ENCODE measurements at places on chromosomes 1 and 21.
A peak's percentile ranks its signal among the peaks of the same experiment; 100 is the strongest.

- no peak for DNase-seq
Measured at GRCh38 chr1:4152266-4152665, 252.2 kb upstream of the C1orf174 start.

- DNase-seq: no peak
Measured at GRCh38 chr1:91846007-91846638, 39.8 kb downstream of the TGFBR3 start.

DNA sequence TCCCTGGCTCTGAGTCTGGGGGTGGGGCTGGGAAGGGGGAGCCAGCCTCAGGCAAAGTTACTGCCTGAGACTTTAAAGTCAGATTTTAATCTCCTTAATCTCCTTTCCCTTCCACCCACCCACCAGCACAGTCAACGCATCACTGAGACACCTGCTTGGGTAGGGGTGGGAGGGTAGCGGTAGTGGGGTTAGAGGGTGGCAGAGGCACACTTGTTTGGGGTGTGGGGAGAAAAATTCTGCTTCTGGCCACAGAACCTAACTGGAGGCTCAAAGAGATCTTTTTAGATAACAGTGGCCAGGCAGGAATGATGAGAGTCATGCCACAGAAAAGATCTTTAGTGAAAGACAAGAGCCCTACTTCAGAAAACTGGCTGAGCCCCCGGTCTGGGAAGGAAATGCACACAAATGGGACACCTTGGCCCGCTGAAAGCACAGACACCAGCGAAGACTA, 44.1 kb downstream of the CD247 start:
- DNase-seq: no peak

GRCh38 chr1:205662135-205662738, 18.1 kb downstream of the SLC45A3 start:
- no peak for DNase-seq

GRCh38 chr1:115310581-115311473, 27.2 kb downstream of the NGF start:
- no peak for DNase-seq

GRCh38 chr1:78840453-78841271, 165.9 kb downstream of the ADGRL4 start:
- no peak for DNase-seq

- DNase-seq: no peak
Measured at GRCh38 chr1:59672851-59673572, 141.7 kb upstream of the HOOK1 start.

GRCh38 chr1:174222166-174222949, 63.0 kb downstream of the RABGAP1L start:
- DNase-seq: no peak

DNA sequence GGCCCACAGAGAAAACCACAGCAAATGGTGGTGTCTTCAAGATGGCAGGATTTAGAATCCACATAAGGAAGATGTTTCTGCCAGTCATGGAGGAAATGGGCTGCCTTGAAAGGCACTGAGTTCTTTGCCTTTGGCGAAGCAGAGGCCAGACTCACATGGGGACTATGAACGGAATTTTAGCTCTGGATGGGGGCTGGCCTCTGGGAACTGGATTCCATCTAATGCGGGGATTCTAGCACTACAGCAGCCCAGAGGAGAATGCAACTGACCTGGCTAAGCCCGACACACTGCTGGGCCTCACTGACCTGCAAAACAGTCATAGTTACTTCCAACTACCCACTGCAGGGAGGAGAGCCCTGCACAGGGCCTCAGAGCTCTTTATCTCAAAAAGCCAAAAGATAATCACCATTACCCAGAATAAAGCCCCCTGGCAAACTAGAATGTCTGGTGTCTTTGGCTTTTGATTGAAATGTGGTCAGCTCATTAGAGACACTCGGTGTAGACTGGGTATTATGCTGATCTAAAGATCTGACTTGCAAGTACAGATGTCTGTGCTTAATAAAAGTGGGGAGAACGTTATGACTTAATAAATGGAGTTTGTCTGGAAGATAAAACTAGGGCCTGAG, 11.6 kb downstream of the HCRTR1 start:
- DNase-seq: no peak

DNA sequence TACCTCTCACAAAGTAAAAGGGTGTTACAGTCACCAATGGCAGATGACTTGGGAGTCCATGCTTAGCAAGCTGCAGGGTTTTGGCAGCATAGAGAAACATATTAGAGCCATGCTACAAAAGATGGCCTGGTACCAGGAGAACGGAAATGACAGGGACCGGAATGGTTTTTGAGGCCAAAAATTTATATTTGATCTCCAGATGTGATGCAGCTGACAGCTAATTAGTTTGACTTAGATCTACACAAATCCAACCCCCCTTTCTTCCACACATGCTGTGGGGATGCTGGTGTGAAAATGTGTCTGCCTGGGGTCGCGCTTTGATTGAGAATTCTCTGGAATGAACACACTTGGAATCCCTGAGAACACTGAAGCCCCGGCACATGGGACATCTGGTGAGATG, 26.5 kb downstream of the SYF2 start:
- no peak for DNase-seq

- DNase-seq: no peak
Measured at GRCh38 chr1:114339379-114339778, 171.6 kb downstream of the TRIM33 start.

DNA sequence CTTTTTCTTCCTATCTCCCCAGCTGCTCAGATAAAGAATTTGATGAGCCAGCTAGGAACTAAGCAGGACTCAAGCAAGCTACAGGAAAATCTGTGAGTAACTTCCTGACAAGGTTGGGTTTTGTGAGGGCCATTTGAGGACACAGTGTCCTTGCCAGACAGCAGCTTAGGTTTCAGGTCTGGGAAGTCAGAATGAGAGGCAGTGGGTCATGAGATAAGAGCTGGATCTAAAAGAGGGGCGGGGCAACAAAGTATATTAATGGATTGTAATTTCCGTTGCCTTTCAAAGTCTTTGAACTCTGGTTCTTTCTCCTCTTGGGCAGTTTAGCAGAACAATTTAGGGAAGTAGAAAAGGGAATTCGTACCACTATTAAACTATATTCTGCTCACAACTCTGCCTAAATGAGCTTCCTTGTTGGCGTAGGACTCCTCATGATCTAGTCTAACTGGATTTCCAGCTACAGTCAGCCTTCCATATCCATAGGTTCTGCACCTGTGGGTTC, 16.6 kb downstream of the STX12 start:
- DNase-seq: no peak

DNA sequence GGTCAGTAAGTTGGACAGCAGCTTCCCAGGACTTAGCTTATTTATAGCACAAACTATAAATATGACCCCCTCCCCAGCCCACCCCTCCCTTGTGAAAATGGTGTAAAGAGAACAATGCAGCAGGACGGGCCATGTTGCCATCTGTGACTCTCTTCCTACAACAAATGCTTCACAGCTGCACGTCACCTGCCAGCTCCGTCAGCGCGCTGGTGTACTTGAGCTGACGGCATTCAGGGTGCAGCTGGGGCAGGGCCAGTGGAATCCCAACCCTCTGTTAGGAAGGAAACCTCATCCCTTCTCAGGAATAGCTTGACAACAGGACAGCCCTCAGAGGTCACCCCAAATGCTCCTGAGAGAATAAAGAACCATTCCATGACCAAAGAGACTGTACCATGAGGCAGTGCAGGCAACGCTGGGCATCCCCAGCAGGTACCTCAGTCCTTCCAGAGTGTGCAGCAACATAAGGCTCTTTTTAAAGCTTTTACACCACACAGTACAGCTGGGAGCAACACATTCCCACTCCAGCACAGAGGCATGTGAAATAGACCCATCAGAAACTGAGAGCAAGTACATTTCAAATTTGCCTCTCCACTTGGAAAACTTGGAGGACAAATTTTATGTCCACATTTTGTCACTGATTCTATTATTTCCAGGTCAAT, 85.0 kb downstream of the ATP1A1 start:
- DNase-seq: no peak

DNA sequence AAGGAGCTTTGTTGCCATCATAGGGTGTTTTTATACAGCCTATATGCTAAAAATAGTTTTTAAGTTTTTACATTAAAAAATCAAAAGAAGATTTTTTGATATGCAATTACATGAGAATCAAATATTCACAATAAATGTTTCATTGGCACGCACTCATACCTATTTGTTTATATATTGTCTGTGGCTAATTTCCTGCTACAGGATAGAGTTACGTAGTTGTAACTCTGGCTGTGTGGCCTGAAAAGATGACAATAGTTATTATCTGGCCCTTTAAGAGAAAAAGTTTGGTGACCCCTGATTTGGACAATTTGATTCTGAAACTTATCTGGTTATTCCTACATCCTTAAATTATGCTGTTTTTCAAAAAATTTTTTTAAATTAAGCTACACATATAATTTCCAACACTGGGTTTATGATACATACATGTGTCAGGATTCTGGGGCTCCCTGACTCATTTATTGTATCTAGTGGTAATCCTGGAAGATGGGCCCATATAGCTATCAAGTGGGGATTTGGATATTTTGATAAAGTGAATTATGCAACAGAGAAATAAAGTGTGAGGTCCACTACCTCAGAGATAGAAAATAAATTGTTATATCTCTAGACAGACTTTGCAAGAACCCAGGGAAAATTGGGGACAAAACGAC, 370.2 kb upstream of the LYPLAL1 start:
- DNase-seq: no peak

DNA sequence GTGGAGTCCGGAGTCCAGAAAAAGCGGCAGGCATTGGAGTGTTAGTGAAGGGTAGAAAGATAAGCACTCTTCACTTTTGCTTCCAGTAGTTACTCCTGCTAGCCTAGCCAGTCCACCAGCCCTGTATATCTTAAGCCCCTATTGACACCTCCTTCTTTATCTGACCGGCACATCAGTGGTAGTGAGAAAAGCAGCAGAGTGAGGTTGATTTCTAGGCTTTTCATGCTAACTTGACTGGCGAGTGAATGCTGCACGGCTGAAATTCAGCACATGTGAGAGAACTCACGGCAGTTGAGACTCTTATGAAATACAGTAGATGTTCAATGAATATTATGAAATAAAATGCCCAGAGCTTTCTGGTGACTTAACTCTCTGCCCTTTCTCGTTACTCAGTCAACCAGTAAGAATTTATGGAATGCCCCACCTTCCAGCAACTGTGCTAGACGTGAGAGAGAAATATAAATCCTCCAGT, 128.2 kb downstream of the CACHD1 start:
- no peak for DNase-seq

- DNase-seq: no peak
Measured at GRCh38 chr1:75745276-75745675, 20.8 kb downstream of the ACADM start.

GRCh38 chr21:34522284-34522683, 10.3 kb upstream of the KCNE1 start:
- DNase-seq: no peak

GRCh38 chr1:15411593-15412137, 2.0 kb downstream of the EFHD2 start:
- DNase-seq: peak; percentile 54

- no peak for DNase-seq
Measured at GRCh38 chr1:107251839-107252238, 111.0 kb downstream of the NTNG1 start.

DNA sequence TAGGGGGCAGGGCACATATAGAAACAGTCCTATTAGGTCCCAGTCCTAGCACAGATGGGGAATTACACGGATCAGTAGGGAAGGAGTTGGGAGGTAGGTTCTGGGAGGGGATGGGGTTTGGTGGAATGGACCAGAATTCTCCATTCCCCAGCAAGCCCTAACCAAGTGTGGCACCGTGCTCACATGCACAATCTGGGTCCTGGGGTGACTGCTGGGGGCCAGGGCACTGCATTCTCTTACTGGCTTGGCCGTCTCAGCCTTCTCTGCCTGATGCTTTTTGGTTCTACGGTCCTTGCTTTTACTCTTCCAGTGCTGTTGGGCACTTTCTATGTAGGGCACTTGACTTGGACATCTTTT, 53.9 kb downstream of the NENF start:
- no peak for DNase-seq

- no peak for DNase-seq
Measured at GRCh38 chr1:150093805-150094204, 26.2 kb downstream of the VPS45 start.

DNA sequence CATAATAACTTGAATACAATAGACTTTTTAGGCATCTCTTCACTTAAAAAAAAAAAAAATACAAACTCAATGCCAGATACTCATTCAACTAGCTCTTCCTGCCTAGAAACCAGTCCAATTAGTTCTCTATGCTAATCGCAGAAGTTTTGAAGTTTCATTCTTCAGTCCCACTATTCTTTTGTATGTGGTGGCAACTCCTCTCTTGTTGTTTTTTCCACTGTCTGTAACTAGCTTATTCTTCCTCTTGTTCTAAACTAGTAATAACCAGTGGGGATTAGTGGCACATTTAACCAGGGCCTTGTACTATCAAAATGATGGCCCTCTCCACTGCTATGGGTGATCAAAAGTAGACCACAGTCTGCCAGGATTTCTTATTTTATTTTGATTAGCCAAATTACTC, 52.5 kb downstream of the SELENOF start:
- no peak for DNase-seq

- DNase-seq: no peak
Measured at GRCh38 chr1:94105957-94106529, 14.9 kb downstream of the ABCA4 start.

DNA sequence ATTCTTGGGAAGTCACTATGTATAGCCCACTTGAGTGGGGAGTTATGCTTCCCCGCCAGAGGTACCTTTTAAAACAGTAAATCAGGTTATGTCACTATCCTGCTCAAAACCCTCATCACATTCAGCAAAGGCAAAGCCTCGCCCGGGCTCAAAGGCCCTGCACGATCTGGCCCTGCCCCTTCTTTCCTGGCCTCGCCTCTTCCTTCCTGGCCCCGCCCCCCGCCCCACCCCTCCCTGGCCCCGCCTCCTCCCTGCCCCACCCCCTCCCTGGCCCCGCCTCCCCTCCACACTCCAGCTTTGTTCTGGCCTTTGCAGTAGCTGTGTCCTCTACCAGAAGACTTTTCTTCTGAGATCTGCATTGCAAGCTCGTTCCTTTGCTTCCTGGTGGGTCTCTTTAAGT, 6.6 kb downstream of the LDLRAD2 start:
- DNase-seq: no peak

DNA sequence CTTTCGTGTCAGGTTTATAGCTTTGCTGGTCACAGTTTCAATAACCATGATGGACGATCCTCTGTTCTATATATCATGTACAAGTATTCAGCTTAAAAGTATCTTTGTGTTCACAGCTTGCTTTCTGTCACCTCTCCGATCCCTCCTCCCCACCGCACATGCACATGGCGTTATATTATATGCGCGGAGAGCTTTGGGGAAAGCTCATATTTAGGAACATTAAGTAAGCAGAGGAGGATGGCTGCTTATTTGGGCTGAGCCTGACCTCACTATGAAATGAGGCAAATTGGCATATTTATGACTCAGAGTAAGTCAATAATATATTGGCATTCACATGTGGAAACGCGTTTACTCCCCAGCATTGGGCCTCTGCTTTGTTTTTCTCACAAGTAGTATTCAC, 360.5 kb downstream of the HLX start:
- DNase-seq: no peak

DNA sequence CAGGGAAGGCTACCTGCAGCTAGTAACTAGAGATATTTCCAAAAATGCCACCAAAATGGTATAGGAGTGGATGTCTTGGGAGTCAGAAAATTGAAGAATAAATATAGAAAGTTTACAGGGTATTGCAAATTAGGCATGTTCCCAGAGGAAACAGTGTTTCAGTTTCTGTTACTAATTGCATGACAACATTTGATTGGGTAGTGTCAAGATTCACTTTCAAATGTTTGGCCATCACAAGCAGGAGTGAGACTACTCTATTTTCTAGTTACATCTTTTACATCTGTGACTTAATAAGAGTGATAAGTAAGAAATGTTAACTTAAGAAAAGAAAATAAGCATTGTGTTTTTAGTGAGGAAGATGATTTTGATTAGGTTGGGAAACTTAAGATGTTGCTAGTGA, 30.2 kb downstream of the AMY1C start:
- DNase-seq: no peak

Measured in activated B cell treated with CpG ODN at 0.5 μM for 24 hours (primary cell).